ENCODE measurements at places on chromosomes 2 and 18.

GRCh38 chr2:129248198-129248597, 731.3 kb upstream of the RAB6C start:
- DNase-seq, result no peak

DNA sequence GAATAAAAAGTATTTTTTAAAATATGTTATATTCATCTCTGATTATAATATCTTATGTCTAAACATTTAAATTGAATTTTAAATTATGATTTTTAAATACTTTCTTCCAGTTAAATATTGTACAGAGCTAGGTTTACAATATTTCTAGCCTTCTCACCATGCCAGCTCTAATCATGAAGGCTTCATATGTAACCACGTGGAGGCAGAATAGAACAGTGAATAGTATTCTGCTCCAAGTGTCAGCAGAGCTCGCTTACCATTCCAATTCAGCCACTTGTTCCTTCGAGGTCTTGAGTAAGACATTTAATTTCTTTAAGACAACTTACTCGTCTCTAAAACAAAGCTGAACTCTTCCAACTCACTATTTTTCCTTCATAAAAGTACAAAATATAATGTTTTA, 871.8 kb downstream of the SUCLG1 start:
- no peak for DNase-seq

DNA sequence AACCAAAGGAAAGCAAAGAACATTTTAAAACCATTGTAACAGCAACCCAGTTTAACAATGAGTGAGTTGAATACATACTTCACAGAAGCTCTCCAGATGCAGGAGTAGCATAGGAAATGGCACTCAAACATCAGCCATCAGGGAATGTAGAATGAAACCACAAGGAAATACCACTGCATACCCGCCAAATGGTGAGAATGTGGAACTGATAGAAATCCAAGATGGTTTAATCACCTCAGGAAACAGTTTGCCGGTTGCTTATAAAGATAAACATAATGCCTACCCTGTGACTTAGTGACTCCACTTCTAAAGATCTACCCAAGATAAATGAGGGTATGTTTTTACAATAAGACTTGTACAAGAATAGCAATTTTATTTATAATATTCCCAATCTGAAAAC, 132.0 kb downstream of the GALNT1 start:
- no peak for DNase-seq

DNA sequence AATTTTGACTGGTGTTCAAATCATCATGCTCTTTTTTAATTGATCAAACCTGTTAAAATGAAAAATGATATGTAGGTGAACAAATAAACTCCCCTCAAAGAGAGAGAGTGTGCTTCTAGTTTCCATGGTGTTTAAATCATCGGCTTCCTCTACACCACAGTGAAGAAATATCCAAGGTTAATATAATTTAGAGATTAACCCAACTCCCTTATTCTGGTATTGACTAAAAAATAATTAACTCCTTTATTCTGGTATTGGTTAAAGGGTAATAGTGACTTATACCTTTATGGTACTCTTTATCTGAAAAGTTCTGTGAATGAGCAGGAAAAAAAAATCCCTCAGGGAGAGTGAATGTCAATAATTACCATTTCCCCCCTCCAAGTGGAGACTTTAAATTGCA, 93.1 kb downstream of the SPATS2L start:
- no peak for DNase-seq
